CD4-positive, alpha-beta T cell treated with Interleukin-15 for 1 hour (primary cell): ENCODE measurements at places on chromosomes 16 and 17.

GRCh38 chr16:88459366-88460073 is 6.4 kb downstream of the ZFPM1 start:
- DNase-seq = no peak

DNA sequence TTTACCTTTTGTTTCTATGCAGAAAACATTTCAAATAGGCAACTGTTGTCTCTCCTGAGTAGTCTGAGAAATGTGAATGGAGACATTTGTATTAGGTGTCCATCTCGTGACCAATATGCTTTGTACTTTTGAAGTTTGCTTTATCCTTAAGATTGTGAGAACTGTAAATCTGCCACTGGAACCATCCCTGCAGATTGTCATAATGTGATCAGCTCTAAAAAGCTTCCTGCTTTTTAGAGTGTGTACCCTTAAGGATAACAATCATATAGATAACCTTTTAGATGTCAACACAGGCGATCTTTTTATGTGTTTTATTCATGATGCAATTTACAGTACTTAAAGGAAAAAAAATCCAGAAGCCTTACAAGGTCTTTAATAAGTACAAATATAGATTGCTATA is 63.5 kb downstream of the PRKCA start:
- no peak for DNase-seq

DNA sequence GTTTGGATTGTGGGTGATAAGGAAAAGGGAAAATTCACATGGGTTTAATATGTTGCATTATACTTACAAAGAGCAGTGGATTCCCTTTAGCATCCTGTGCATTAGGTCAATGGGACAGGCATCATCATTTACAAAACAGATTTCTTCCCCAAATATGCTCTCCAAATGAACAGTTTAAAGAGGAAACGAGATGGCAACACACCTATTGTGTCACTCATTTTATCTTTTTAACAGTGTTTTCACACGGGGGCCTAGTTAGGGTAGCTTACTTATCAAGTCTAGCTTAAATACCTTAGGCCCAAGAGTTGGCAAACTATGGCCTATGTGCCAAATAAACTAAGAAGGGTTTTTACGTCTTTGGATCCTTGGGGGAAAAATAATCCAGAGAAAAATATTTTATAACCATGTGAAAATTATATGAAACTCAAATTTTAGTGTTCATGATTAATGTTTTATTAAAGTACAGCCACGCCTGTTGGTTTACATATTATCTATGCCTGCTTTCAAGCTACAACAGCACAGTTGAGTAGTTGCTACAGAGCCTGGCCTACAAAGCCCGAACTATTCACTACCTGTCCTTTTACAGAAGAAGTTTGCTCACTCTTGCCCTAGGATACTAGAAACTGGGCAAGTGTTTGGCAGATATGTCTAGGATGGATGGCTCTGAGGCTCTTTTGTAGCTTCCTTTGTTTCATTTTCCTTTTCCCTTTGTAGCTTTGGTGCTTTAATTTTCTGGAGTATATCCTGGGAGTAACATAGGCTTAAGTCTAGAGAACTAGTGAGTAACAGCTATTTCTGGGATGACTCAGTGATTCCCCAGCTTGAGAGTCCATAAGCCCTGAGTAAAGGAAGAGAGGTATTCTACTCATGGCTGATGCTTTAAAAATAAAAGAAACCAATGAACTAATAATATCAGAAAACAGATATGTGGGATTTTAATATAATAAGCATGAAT is 12.4 kb downstream of the NUP93 start:
- DNase-seq = no peak

GRCh38 chr16:67967958-67968399 is 458 bp downstream of the SLC12A4 start:
- DNase-seq = no peak

DNA sequence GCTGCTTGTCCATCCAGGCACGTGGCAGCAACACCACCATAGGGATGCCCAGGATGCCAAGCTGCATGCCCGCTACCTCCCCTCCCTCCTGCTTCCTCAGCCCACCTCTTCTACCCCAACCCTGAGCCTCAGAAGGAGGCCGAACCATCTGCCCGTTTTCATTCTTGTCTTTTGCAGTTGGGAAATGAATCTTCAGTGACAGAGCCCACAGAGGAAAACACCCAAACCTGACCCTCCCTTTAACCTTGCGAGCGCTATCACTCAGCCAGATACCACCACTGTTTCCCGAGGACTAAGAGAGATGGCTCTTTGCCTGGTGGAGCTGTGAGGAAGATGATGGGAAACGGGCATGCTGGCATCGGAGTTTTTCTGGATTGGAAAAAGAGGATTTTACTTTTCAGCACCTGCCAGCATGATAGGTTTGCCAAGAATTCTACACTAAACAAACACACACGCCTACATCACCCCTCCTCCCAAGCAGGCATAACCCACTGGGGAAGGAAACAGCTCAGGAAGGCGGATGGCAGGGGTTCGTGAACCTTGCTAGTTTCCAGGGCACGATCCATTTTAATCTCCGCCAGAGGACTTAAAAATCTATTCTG is 457.4 kb downstream of the SLC39A11 start:
- DNase-seq = no peak

DNA sequence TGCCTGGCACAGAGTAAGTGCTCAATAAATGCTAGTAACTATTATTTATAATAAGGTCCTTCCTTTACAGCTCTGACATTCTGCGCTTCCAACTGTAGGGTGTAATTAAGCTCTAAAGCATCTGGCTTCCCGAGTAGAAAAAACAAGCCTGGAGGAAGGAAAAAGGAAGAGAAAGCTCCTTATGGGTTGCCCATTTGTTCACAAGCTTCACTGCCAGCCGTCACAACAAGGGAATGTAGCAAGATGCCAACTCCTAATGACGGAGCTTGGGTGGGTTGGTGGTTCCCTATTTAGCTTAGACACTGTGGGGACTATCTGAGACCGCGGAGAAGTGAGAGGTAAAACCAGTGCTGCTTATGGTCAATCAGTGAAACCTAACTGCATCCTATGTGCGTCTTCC is 7.3 kb upstream of the RPRML start:
- no peak for DNase-seq

- DNase-seq = peak; percentile 17
Observed at GRCh38 chr17:55601874-55602364, 90.7 kb upstream of the SMIM36 start.

GRCh38 chr16:3022208-3022683 is 1.5 kb downstream of the HCFC1R1 start:
- DNase-seq = peak; percentile 75

- no peak for DNase-seq
Observed at GRCh38 chr16:22186517-22186916, 19.6 kb upstream of the EEF2K start.

GRCh38 chr16:50578137-50578536 is 29.9 kb downstream of the NKD1 start:
- DNase-seq = no peak

GRCh38 chr16:46428108-46429061 is 192.8 kb downstream of the SHCBP1 start:
- DNase-seq = no peak

DNA sequence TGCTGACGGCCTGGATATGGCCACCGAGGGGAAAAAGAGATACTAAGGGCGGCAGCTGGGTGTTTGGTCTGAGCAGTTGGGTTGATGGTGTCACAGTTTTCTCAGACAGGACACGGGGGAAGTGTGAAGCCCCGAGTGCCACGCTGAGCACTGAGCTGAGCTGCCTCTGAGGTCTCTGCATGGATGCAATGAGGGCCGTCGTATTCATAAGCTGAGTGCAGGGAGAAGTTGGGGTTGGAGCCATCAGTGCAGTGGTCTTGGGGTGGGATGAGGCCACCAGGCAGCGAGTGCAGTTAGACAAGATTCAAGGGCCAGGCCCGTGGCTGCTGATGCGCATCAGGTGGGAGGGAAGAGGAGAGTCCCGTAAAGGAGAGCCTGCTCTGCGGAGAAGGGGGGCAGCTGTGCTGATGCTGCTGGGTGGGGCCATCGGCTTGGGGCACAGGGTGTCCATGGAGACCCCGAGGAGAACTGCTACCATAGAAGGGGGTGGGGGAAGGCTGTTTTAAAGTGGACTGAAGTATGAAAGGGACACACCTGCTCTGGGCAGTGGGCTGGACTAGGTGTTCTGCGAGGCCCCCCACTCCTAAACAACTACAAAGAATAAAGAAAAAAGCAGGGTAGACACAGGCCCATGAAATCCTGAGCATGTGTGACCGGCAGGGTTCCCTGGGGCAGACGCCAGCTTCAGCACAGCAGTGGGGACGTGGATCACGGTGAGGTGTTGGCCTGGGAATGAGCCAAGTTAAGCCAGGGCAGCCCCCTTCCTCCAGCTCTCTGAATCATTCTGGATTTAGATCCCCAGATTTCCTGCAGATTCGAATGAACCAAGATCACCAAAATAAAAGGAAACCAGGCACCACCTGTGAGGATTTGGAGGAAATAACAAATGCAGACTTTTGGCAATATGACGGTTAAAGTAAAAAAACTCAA is 19.7 kb downstream of the IL34 start:
- no peak for DNase-seq

- DNase-seq = no peak
Observed at GRCh38 chr17:78391051-78391431, 12.6 kb downstream of the PGS1 start.

DNA sequence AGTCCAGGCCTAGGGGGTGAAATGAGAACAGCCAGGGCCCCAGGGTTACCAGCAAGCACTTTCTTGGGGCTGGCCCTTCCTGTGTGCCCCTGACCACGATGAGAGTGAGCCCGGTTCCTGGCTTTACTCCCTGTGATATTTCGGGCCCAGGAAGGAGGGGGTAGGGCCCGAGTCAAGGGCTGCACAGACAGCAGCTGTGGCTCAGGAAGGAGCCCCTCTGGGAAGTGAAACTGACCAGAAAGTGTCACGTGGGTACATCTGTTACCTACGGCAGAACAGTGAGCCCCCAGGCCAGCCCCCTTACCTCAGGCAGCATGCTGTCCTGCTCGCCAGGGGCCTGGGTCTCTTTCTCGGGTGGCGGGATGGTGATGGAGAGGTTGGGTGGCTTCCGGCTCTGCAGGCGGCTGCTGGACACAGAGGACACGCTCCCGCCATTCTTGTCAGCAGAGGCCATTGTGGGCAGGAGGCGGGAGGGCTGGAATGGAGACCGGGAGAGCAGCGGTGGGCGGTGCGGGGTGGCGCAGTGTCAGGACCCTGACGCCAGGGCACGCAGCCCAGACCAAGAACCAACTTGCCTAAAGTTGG is 13.8 kb downstream of the AANAT start:
- DNase-seq = peak; percentile 67

- no peak for DNase-seq
Observed at GRCh38 chr17:63267846-63268245, 178.3 kb downstream of the CYB561 start.

- DNase-seq = no peak
Observed at GRCh38 chr16:84847564-84848355, 28.0 kb downstream of the CRISPLD2 start.

GRCh38 chr17:37818689-37819088 is 73.8 kb upstream of the HNF1B start:
- no peak for DNase-seq
